NCI-H1105 (cell line): ENCODE measurements at places on chromosomes 4 and X.

DNA sequence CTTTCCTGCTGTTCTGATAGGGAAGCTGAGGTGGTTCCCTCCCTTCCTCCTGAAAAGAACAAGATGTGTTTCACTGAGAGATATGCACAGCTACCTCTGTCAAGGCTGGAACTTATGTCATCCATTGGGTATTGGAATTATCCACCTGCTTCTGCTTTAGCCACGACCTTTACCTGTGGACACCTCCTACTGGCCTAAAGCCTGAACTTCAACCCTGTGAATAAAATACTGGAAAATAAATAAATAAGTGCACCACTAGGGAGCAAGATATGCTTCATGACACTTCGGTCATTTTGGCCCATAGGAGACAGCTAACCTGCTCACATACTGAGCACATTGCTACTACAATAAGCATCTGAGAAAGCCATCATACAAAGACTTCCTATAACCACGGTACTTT is 419.9 kb upstream of the NWD2 start:
- DNase-seq: no peak

GRCh38 chr4:54224996-54225597 is 4.0 kb upstream of the PDGFRA start:
- DNase-seq: no peak

DNA sequence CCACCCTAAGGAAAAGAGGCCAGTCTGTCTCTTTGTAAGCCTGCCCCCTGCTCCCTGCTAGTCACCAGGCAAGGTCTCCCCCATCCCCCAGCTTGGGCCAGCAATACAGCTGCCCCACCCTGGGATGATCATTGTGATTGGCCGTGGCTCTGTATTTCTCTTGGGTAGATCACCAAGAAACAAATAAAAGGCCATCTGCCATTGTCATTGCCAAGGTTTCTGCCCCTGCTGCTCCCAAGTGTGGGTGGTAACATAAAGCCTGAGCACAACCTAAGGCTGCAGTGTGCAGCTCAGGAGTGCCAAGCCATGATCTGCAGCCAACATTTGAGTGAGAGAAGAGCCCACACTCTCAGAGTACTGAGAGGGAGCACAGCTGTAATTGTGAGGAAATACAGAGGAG is 241.0 kb upstream of the POF1B start:
- no peak for DNase-seq

GRCh38 chr4:70943114-70943513 is 40.9 kb downstream of the MOB1B start:
- DNase-seq: no peak

DNA sequence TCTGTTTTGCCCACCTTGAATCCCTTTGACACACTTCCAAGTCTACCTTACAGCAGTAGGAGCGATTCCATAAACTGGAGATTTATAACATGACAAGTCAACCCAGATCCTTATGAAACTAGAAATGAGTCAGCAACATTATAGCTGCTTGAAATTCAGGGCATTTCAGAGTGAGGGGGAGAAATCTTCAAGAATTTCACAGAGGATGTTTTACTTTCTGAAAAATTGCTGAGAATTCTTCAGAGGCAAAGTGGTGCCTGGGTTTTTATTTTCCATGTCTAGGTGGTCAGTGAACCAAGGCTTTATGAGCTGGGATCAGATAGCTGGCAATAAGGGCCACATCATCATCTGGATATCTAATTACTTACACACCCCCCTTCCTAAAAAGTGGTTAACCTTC is 119.8 kb downstream of the PPARGC1A start:
- DNase-seq: no peak

DNA sequence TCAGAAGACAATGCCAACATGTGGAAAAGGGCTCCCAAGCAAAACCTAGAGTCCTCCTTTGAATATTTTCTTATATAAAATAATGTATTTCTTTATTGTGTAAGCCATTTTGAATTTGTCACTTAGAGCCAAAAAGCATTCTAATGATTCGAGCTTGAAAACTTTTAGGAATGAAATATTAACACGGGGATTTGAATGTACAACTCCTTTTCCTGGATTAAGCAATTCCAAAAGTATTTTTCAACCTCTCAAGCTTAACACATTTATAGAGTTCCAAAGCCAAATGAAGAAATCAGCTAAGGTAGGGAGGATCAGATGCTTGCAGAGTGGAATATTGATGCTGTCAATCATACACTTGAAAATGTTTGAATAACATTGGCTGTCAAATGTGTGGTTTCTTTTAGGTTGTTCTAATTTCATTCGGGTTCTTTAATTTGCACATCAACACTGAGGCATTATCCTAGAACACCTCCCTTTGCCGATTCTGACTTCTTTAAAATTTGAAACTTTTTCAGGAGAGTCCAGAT is 67.2 kb upstream of the ETNPPL start:
- DNase-seq: no peak

DNA sequence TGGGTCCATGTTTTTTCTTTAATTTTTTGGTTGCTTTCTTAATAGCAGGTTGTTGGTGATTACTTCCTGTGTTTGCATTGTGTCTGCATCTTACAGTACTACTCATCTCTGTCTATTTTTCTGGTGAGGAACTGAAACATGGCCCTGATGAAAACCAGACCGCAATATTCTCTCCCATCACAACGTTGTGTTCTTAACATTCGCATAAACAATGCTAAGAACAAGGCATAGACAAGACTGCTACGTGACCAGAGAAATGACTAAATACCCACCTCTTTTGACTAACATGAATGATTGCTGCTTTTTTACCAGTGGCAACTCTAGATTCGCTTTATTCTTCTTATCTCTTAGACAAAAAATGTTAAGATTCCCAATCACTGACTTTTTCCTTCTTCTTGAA is 179.1 kb downstream of the GC start:
- DNase-seq: no peak

DNA sequence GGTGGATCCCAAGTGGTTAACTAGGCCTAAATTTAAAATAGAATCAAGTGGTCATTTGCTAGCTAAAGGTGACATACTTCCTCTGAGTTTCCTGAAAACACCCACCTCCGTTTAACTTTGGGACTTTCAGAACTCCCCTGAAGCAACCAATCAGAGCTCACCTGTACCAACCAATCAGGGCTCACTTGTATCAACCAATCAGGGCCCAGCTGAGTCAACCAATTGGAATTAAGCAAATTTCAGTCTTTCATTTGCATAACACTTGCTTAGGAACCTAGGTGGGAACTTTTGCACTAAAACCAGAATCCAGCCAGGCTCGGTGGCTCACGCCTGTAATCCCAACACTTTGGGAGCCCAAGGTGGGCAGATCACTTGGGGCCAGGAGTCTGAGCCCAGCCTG is 15.9 kb downstream of the GPC4 start:
- no peak for DNase-seq

DNA sequence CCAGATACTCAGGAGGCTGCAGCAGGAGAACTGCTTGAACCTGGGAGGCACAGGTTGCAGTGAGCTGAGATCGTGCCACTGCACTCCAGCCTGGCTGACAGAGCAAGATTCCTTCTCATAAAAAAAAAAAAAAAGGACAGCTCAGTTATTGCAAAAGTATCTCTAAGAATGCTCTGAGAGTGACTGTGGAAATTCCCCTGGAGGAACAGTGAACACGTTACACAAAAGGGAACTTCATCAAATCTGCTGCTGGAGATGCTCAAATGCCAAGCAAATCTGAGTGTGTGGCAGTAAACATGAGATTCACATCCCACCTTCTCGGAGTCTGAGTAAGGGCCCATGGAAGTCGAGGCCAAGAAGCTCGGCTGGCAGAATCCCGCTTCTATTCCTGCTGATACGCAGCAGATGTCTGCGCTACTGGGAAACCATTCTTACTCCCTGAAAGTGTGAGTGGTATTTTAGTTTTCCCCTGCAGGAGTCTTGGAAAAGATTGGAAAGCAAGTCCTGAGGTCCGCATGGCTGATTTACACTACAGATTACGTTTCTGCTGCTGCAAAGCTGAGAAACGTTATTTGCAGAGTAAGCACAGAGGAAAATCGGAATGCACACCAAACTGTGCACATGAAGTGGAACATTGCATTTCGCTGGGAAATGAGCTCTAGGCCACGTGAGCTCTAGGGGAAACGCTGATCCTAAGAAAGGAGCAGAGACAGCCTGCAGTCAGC is 162.9 kb downstream of the NSUN7 start:
- no peak for DNase-seq

DNA sequence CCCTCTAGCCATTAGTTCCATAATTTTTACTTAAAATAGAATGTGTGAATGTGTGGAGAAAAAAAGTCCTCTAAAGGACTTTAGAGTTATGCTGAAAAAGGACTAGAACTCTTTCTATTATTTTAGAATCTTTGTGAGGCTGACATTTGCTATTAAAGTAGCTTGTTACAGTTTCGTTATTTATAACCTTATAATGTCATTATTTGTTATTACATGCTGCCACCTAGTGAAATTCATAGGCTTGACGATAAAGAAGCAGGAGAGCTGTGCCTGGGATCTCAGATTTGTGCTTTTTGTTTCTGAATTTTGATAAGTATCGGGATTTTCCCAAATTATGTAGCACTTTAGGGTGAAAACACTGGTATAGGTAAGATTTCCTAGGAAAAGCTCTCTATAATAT is 38.5 kb upstream of the TAPT1 start:
- no peak for DNase-seq

GRCh38 chr4:1711055-1711570 is 1.0 kb downstream of the SLBP start:
- DNase-seq: no peak

DNA sequence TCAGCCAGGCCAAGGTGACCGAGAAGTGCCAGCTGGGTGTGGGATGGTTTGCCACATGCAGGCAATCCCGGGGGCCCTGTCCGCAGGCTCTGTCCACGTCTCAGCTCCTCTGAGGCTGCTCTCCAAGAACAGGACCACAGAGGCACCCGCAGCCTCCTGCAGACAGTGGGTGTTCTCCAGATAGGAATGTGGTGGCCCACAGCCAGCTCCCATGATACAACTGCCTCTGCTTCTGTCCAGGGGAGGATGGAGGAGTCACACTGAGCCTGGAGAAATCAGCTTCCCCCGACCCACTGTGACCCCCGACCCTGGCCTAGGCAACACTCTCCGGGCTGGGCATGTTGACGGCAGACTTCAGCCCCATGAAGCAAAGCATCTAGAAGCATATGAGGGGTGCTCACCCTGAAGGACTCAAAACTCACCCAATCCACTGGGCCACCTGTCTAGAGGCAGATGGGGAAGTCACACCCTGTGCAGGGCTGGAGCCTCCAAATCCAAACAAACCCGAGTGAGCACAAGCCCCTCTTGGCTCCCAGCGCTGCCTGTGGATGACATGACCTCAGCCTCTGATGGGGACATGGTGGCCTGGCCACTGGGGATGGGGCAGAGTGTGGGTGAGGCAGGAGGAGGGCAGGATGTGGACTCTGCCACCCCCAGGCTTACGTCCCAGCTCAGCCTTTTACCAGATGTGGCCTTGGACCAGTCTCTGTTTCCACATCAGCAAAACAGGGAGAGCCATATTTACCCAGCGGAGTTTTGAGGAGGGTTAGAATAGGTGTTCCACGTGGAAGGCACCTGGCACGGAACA is 102.3 kb downstream of the PSAPL1 start:
- DNase-seq: no peak

- DNase-seq: no peak
These were observed 128.5 kb downstream of the REPS2 start for GRCh38 chrX:17075004-17075403.

DNA sequence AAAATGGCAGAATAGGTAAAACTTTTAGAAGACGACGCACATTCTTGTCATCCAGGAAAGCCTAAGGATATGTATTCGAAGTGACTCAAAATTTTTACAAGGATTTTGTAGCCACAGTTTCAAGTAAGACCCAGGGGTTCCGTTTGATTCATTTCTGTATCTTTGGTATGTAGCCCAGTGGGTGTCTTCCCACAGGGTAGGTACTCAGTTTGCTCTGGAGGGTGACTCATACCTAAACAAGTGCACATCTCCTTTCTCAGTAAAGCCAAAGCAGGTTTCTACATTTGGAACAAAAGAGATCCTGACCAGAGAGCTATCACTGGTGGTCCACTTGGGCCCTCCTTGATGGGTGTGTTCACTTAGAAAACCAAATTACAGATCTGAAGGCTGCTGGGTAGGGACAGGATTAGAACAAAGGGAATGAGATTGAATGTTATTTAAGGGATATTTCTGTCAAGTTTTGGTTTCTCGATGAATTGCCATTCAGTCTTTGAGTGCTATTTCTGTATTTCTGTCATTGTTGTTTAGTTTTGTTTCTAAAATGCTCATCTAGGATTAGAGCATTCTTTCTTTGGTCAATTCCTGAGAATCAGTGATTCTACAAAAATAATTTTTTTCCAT is 56.1 kb downstream of the PLS3 start:
- no peak for DNase-seq

DNA sequence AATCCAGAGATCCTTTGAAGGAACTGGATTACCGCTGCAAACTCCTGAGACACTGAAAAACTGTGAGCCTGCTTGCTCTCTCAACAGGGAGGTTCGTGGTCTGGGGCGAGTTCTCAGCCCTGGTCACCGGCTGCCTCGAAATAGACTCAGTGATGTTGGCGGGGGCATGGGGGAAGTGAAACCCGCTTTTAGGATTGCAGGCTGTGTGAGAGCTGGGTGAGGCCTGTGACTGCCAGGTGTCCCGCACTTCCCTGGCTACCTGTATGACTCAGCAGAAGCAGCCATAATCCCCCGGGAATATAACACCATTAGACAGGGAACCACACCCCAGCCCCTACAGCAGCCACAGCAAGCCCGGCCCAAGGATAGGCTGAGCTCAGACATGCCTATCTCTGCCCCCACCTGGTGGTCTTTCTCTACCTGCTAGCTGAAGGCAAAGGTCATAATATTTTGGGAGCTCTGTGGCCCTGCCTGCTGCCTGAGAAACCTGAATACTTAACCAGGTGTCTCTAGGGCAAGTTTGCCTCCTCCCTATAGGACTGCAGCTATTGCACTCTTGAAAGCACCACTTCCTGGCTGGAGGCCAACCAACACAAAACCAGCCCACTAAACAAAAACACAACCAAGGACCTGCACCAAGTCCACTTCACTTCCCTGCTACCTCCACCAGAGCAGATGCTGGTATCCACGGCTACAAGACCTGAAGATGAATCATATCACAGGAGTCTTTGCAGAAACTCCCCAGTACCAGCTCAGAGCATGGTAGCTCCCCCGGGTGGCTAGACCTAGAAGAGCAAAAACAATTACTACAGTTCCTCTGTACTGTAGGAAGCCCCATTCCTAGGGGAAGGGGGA is 202.0 kb downstream of the RRAGB start:
- no peak for DNase-seq

DNA sequence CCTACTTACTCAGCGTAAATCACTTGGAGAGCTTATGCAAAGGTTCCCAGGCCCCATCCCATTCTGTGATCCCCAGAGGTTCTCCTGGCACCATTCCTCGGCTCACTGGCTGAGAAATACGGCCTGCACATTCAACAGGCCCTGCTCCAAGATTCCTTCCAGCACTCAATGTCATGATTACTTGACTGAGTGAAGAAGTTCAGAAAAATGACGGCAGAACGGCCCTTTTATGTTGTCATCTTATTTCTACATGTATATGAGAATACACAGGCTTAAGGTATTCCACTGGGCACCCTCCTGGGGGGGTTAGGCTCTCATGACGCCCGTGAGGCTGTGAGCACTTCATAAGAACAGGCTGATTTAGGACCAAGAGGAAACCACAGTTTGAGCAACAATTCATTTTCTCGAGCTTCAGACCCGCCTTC is 190.6 kb downstream of the NSUN7 start:
- no peak for DNase-seq

- no peak for DNase-seq
These were observed 593.7 kb upstream of the BOD1L1 start for GRCh38 chr4:14221176-14221575.
